ENCODE measurements at places on chromosomes 1 and 21.

- DNase-seq = no peak
Observed at GRCh38 chr1:43984855-43985254, 5.8 kb downstream of the B4GALT2 start.

- DNase-seq = no peak
Observed at GRCh38 chr1:68197891-68198290, 34.4 kb downstream of the WLS start.

DNA sequence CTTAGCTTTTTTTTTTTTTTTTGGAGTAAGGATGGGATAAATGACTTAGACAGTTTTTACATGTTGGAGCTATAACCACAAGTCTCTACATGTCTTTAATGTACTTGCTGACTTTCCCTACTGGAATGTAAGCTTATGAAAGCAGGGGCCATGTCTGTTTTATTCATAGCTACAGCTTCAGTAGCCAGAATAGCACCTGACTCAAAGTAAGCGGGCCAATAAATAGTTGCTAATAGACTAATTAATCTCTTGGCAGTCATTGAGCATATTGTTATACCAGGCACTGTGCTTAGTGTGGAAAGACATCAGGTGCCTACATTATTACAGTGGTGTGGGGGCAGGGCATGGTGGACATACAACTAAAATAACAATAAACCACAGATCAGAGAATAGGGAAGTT is 84.4 kb upstream of the HOOK1 start:
- DNase-seq = no peak

- peak; percentile 81 for DNase-seq
Observed at GRCh38 chr1:43453442-43454269, at the start of gene HYI. Gene HYI (minus strand): TSS chr1:43453931. CDS start chr1:43453793, 138 bp downstream.

DNA sequence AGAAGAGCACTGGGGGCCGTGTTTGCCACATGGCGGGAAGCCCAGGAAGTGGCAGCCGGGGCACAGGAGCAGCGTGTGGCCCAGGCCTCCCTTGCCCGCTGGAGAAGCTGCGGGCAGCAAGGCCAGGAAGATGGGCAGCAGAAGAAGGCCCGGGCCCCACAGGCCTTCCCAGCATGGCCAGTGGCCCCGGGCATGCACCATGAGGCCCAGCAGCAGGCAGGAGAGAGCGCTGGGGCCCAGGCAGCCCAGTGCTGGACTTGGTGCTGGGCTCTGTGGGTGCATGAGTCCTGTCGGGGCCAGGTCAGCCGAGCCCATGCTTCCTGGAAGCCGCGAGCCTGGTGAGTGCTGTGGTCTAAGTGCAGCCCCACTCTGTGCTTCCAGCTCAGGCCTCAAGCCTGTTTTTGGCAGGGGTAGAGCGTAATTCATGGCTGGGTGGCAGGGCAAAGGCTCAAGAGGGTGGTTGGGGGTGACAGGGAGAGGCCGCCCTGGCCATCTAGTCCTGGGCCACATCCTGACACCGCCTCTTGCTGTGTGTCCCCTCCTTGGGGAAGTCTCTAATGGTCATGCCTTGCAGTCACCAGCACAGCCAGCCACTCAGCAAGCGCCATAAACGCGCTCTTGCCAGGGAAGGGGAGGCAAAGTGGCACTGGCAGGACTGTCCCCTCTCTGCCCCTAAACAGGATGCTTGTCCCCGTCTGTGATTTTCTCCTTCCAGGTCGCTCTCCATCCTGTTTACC is 21.3 kb downstream of the MTHFR start:
- DNase-seq = no peak

GRCh38 chr1:12460911-12461621 is 156.9 kb downstream of the DHRS3 start:
- DNase-seq = no peak

DNA sequence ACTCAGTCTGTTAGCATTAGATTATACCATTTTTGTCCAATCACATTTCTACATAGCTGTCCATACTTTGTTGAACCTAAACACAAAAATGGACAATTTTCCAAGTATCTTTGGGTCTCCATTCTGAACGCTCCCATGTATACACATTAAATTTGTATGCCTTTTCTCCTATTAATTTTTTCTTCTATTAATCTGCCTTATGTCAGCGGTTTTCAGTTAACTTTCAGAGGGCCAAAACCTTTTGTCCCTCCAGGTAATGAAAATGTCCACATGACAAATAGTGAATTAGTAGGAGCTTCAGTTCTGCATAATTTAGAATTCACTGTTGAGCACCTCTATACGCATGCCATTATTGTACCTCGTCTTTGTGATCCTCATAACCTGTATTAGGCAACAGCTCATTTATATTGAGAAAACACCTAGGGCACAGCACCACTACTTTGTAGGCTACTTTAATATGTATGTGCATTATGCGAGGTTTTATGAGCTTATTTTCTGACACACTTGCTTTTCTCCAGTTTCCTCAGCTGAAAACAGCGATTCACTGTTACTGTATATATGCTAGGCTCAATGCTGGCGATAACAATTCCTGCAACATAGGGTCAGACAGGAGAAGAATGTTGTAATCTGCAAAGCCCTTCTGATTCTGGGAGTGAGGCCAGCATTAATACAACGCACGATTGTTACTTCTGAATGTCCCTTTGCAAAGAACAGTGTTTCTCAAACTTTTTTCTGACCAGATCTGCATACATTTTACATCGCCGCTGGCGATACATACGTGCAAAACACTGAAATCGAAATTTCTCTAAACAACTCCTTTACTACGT is 1.1 kb upstream of the ABCD3 start:
- DNase-seq = no peak

- no peak for DNase-seq
Observed at GRCh38 chr1:63906047-63906704, 132.4 kb downstream of the ROR1 start.

- no peak for DNase-seq
Observed at GRCh38 chr1:86227026-86227425, 70.5 kb upstream of the COL24A1 start.

GRCh38 chr1:203428981-203429599 is 46.5 kb upstream of the PRELP start:
- no peak for DNase-seq

DNA sequence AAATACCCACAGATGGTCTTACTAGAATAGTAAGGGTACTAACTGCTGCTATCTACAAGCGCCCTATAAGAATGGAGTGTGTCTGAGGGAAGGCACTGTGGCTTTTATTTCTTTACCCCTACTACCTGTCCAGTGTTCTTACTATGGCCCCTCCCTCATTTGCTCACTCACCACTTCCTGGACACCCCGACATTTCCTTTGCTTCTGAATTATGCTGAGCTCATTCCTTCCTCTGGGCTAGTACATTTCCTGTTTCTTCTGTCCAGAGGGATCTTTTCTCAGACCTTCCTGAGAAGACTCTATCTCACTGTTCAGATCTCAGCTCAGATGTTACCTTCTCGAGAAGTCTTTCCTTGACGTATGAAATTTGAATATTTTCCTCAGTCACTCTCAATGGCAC is 192.1 kb upstream of the DAB1 start:
- no peak for DNase-seq

GRCh38 chr1:101128211-101128727 is 102.7 kb upstream of the DPH5 start:
- no peak for DNase-seq

GRCh38 chr1:54774820-54775498 is 10.6 kb upstream of the PARS2 start:
- peak; percentile 46 for DNase-seq

Data from stimulated activated CD8-positive, alpha-beta memory T cell treated with anti-CD3 and anti-CD28 coated beads, Interleukin-4, amount 100 ng/mL, for 48 hours (primary cell).